ENCODE measurements at places on chromosomes 3 and 15. TPM values are rescaled to one million over a fixed set of nuclear protein-coding genes. Genes with fewer than 3 reads are reported as not detected.

DNA sequence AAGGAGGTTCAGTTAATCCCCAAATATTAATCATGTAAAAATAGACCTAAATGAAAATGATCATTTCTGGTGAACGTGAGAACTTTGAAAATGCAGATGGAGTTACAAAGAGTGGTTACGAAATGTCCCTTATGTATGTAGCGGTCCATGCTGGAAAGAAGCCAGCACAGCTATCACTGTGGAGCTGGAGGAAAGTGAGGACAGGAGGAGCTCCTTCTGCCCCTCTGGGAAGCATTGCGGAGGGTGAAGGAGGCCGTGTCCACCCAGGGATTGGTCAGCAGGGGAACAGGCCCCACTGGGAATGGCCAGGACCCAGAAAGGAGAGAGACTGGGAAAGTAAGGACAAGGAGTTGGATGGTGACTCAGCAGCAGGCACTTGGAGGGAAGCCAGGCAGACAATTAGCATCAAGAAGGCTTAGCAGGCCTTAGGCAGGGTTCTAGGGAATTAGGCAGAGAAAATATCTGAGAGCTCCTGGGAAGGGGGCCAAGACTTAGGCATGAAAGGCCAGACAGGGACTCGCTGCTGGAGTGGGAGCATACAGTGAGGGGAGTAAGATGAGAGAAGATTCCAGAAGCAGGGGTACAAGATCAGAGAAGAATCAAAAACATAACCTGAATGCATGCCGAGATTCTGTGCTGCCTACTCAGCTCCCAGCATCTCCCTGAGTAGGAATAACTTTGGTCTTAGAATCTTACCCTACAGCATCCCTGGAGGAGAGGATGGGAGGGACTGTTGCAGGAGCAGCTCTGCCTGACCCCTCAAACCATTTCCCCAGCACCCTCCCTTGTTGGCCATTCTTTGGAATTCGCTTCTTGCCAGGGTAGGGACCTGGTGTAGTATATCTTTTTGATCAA, 171.0 kb upstream of the UMPS start:
- DNase-seq, result peak; percentile 87

DNA sequence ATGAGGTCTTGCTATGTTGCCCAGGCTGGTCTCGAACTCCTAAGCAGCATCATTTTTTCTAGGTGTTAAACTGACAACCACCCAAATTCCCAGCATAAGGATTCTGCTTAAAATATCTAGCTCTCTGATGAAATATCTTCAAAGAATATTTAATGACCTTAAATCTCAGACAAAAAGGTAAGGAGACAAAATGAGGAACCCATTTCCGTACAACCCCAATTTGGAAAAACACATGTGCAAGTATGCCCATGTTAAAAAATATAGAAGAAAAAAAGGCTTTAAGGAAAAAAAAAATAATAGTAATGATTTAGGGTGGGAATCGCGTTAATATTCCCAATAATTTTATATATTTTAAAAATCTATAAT, 1.4 kb upstream of the SACM1L start:
- DNase-seq, result no peak

- no peak for DNase-seq
These were observed 22.0 kb downstream of the WNT7A start for GRCh38 chr3:13857702-13858380.

GRCh38 chr3:24287755-24288450, 206.7 kb downstream of the THRB start:
- no peak for DNase-seq

DNA sequence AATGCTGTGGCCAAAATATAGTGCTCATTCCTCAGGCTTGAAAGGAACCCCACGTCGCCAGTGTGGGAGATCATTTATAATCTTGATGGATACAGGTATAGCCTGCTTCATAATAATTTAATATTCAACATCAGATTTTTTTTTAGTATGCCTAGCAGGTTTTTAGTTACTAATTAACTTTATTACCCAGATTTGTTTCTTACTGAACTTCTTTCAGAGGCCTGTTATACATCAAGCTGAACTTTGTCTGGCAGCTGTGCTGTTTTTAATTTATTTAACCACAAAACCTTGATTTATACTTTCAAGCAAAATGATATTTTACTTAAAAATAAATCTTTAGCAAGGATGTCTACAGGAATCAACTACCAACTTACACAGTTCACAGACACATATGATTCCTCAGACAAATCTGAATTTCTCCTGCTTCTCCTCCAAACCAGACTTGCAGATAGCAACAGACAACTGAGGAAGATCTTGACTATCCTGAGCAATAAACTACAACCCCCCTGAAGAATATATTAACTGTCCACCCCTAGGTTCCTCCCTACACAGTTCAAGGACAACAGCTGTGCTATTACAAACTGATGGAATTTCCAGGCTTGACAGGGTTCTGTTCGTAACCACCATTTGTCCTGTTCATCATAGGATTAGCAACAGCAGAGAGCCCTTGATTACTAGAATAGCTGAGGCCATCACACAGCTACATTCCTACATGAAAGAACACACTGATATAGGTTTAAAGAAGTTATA, 610 bp downstream of the MAP4 start:
- no peak for DNase-seq

DNA sequence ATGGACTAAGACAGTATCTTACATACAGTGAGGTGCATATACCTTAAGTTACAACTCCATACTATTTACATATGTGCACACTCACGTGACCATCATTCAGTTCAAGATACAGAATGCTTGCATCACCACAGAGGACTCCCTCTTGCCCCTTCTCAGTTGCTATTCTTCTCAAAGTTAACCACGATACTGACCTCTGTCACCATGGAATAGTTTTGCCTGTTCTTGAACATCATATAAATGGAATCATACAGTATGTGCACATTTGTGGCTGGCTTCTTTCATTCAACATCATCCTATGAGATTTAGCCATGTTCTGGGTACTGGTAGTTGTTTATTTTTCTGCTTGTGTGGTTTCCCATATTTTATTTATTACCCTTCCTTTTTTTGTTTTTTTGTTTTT, 10.4 kb upstream of the ZSCAN2 start:
- no peak for DNase-seq

FETUB gene
- polyA plus RNA-seq, result not detected

DNA sequence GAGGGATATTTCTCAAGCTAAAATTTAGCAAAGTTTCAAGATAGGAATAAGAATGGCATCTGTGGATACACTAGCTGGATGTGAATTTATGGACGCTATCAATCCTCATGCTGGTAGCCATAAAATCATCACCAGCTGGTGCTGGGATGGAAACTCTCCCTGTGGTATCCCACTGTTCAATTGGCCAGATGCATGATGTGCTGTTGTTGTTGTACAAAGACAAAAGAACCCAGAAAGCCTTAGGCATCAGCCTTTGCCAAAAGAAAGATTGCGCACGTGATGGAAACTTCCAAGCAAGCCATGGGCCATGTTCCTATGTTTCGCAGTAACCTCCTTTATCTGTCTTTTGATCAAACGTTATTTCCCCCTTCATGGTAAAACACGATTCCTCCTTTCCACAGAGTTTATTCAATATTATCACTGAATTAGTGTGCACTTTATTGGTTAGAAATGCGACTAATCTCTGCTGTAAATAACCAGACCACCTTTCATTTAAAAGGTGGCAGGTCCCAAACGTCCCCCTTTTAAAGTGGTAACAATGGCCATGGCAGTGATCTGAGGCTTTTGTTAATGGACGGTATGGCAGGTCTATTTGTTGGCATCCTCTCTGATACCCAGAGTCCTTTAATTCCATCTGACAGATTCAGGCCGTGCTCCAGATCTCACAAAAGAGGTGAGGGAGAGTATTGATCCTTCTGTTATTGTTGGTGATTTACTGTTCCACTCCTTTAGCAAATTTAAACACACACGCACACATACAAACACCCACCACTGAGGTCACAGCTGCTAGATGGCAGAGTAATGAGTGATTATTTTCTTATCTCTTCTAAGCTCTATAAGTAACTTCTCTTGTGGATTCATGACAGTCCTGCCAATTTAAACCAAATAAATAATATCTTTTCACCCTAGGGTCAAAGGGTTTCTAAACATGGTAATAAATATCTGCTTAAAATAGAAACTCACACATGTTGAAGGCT, 291.2 kb upstream of the KCNMB2 start:
- peak; percentile 65 for DNase-seq

PLXNB1 gene
- polyA plus RNA-seq, result 117 TPM

Data from left lung (tissue), 14 donors.